Activated T-helper 1 cell treated with anti-CD3 and anti-CD28 coated beads, Interleukin-2, amount 50 U/mL, for 16 hours (primary cell): ENCODE measurements at places on chromosomes 2 and 18.
A peak's percentile ranks its signal among the peaks of the same experiment; 100 is the strongest.

GRCh38 chr2:36333350-36334012 lies 22.1 kb upstream of the CRIM1 start:
- no peak for DNase-seq

DNA sequence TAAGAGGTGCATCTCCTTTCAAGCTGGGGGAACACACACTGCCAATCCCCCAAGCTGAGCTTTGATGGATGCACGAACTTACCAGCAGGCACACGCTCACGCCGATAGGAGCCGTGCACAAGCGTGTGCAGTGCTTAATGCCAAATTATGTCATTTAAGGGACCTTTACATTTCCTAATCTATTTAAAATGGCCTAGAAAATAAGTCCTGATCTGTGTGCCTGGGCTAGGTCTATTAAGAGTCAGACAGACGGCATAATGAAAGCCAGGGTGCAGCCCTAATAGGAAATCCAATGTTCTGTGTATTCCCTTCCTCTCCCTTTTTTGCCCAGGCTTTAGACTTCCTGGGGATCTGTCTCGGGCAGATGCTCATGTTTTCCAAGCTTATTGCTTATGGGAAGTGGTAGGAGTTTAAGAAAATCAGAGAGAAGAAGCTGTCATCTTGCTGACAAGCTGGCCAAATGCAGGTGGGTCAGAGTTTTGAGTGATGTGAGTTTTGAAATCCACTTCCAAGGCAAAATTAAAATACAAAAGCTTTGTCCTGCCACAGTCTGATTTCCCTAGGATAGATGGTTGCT lies 142.6 kb downstream of the MYT1L start:
- no peak for DNase-seq

- DNase-seq, result peak; percentile 78
Observed at GRCh38 chr2:72862239-72862988, 24.8 kb upstream of the SPR start.

- DNase-seq, result no peak
Observed at GRCh38 chr18:6161549-6161948, 253.2 kb downstream of the L3MBTL4 start.

DNA sequence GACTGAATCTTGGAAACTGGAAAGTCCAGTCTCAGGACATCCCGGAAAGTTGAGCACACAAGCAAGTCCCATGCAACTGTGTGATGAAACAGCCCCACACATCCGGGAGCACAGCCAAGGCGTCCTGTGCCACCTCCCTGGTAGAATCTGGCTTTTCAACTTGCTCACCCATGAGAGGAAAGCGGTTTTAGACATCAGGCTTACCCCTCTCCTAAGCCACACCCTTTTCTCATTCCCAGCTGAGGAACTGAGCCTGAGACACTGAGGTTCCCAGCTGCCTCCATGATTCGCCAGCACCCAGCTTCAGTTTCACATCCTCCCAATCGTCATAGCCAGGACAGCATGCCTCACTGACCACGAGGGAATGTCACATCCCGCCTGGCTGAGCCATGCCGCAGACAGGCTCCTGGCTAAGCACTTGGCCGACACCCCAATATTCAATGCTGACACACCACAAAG lies 60.3 kb downstream of the STEAP3 start:
- no peak for DNase-seq

- no peak for DNase-seq
Observed at GRCh38 chr2:224930990-224931389, 111.3 kb downstream of the DOCK10 start.

DNA sequence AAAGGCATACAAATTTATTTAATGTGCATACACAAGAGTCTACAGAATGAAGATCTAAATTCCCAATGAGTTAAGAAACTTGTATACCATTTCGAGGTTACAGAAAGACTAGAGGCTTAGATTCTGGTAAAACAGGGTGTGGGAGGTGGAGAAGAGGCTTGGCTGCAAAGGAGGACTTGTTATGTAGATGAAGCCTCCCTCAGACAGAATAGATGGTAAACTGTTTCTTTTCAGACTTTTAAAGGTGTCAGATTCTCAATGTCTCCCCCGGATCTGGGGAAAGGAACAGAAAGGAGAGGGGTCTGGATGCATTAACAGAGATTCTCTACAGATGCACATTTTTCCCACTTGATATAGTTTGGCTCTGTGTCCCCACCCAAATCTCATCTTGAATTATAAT lies 126.0 kb downstream of the ST6GAL2 start:
- no peak for DNase-seq

GRCh38 chr2:134416637-134417036 lies 162.8 kb downstream of the MGAT5 start:
- no peak for DNase-seq

- DNase-seq, result no peak
Observed at GRCh38 chr18:43533371-43533770, 256.1 kb upstream of the SYT4 start.

DNA sequence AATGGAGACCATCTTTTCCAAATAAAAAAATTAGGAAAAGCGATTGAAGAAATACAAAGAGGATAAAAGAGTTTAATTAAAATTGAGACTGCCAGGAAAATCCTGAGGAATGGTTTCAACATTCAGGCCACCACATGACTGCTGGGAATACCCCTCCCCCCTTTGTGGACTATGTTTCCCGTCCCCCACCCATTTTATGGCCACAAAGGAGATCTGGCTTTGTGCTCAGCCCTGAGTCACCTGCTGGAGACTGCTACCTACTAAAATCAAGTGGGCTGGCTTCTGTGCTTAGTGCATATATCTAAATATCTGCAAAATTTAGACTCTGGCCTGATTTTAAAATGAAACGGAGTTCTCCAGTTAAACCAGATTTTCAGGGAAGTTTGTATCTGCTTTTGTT lies 10.1 kb downstream of the RND3 start:
- DNase-seq, result no peak

GRCh38 chr2:234368861-234369261 lies 128.0 kb downstream of the ARL4C start:
- peak; percentile 18 for DNase-seq

- no peak for DNase-seq
Observed at GRCh38 chr2:43117521-43118143, 108.8 kb downstream of the ZFP36L2 start.

DNA sequence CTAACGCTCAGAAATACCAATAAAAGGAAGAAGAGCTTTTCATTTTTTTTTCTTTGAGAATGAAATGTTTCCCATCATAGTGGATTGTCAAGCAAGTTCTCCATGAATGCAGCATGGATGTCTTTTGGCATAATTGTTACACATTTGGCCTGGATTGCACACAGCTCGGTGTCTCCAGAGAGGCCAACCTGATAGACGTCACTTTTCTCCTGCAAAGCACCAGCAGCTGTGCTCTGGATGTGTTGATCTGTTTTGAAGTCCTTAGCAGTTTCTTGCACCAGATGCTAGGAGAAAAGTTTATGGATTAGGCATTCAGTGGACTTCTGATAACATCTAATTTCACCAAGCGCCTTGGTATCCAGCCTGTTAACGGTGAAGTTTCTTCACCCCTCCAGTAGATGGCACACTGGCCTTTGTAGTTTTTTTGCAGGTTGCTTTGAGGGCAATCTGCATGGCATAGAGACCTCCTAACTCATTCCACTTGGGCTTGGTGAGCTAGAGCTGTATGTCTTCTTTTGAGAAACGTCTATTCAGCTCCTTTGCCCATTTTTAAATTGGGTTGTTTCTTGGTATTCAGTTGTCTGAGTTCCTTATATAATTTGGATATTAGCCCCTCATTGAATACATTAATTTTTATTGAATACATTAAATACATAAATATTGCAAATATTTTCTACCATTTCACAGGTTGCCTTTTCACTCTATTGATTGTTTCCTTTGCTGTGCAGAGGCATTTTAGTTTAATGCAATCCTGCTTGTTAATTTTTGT lies 59.7 kb downstream of the PTH2R start:
- no peak for DNase-seq

DNA sequence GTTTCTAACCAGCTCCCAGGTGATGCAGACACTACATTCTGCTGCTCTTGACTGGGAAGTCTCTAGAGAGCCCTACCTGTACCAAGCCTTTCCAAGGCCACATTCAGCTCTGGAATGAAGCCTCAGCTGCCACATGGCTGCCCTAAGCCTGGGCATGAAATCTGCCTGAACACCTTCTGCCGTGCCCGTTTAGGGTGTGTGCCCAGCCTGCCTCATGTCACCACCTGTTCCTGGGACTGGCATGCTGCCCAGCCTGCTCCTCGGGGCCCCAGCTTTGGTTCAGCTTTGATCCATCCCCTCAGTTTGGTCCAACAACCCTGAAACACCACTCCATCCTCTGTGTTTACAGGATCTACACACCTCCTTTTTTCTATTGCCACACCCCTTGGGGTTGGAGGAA lies 210.9 kb downstream of the L3MBTL4 start:
- no peak for DNase-seq

DNA sequence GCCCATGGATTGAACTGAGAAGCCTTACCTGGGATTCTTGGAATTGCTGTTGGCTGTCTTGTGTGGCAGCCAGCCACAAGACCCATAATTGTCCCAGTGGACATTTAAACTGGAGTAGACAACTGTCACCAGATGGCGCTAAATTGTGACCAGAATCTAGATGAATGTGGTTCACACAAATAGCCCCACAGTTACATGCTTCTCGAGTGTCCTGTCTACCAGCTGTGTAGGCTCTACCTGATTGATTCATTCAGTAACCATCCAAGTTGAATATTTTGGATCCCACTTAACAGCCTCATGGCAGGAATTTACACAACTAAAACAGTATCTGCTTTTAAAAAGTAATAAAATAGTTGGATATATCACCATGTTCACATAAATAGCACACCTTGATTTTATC lies 73.2 kb downstream of the MAP4K4 start:
- no peak for DNase-seq

- no peak for DNase-seq
Observed at GRCh38 chr2:21484643-21485042, 360.9 kb downstream of the TDRD15 start.

DNA sequence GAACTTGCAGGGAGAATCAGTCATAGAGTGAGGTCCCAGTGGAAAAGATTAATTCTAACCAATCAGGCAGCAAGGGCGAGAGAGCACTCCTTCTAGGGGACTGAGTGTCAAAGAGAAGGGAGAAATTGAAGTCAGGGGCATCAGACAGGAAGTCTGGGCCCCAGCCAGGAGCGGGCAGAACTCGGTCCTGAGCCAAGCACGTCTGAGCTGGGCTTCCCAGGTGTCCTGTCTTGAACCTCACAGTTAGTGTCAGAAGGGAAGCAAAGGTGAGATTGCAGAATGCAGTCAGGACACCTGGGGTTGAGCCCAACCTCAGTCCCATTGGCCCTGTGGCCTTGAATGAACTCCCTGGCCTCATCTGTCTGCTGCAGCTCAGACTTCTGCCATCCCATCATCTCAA lies 220.9 kb downstream of the SMAD2 start:
- DNase-seq, result no peak

DNA sequence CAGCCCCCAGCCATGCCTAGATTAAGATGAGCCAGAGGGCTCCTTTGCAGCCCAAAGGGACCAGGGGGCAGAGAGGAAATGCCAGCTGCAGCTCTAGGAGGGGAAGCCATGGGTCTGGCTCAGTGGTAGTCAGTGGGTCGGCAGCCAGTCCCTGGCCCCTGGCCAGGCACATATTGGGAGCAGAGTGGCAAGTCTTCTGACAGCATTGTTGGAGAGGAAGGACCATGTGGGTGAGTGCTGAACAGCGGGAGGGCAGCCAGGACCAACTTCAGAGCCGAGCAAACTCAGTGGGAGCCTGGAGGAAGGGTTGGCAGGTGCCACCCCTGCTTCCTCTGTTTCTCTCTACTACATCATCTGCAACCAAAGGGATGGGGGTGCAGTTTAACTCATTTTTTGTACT lies 140.5 kb upstream of the PELI1 start:
- DNase-seq, result no peak

DNA sequence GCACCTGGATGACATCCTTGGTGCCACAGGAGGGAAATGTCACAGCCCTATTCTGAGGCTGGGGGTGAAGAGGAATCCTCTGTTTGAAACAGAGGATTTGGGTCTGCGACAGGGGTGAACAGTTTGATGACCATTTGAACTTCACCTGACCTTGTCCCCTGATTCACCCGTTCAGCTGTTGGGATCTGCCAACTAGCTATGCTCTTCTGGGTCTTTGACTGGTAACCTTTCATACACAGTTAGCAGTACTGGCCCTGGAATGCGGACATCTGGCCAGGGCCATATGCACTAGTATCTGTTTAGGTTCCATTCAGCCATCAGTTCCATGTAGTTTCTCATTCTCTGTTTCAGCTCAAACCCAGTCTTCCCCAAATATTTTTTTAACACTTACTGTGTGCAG lies 72.6 kb upstream of the MCFD2 start:
- no peak for DNase-seq

- DNase-seq, result no peak
Observed at GRCh38 chr18:48404716-48405507, 4.3 kb downstream of the ZBTB7C start.

- no peak for DNase-seq
Observed at GRCh38 chr2:167381349-167381748, 493.1 kb downstream of the XIRP2 start.

GRCh38 chr2:235234736-235235135 lies 259.1 kb upstream of the AGAP1 start:
- DNase-seq, result no peak

DNA sequence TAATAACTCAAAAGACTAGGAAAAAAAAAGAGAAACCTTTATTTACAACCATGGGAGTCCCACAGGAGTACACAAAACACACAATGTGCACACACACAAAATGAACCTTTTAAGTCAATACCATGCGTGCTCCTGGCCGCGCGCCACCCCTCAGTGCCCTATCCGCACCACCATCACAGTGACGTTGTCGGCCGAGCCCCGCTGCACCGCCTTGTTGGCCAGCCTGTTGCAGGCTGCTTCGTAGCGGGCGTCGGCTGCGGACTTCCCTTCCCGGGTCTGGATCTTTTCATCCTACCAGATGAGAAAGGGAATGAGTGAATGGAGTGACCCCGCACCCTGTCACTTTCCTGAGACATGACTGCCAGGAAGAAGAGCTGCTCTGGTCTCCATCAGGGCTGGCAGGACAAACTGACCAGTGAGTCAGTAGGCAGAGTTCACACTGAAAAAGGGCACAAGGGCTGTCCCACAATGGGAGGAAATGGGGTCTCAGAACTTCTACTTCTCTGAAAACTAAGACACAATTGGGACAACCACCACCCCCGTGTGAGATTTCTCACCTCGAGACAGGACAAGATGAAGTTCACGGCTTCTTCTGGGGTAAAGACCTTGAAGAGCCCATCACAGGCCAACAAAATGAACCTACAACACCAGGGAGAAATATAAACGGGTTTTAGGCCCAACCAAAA lies 11.8 kb downstream of the ERFE start:
- no peak for DNase-seq

GRCh38 chr2:154740361-154740760 lies 41.9 kb downstream of the KCNJ3 start:
- no peak for DNase-seq

DNA sequence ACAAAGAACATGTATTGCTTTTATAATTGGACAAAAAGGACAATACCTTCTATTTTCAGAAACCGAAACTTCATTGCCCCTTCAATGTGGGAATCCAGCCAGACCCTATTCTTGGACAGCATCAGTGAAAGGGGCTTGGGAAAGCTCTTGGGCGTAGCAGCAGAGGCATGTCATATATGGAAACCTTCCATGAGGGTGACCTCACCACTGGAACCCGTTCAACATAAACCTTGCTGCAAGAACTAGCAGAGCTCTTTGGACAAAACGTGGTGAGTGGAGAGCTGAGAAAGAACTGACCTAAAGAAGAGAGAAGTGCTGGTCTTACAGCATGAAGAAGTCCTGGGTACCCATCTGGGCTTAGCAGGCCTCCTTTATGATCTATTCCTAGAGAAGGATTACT lies 22.7 kb upstream of the ACTG2 start:
- DNase-seq, result no peak

- no peak for DNase-seq
Observed at GRCh38 chr2:25420820-25421237, 79.1 kb upstream of the DNMT3A start.
